Inflammatory macrophage (primary cell): ENCODE measurements at places on chromosomes 3 and 15.

DNA sequence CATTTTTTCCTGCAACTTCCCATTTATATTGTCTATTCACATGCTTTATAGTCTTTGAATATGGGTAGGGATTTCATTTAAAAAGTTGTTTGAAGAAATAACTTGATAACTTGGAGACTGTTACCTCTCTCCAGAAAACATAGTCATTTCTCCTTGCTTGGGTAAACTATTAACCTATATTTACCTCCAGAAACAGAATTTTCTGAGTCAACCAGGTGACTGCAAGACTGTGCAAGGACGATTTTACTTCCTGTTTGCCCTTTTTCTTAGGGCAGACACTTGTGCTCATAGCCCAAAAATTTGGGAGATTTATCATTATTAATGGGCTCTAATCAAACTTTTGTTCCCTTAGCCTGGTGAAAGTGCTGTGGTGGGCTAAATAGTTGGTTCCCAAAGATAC is 14.3 kb upstream of the MOBP start:
- no peak for DNase-seq

DNA sequence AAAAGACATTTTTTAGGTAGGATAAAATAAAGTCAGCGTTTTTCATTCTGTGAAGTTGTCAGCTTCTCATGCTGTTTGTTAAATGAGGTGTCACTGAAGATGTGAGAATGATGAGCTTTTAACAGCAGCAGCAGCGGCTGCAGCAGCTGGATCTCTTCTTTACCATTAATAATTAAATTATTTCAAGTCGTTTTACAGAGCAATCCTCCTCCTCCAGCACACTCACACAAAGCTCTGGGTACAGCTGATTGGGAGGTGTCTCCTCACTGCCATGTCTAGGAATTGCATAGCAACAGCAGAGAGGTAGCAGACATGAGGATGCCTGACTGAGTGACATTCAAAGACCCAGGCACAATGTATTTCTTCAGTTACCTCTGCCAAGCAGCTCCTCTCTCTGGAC is 46.7 kb upstream of the PLAAT1 start:
- DNase-seq: no peak

DNA sequence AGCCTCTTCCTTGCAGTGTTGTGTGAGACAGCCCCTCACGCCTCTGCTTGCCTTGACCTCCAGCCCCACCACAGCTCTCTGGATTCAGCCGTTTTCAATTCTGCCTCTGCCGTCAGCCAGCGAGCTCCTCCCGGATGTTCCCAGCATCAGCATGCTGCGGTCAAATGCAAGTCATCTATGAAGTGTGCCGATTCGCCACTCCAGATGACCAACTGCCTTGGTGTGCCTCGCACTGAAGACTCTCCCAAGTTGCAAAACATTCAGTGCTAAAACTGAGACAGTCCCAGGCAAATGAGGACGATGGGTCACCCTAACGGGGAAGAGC is 30.6 kb upstream of the RASA2 start:
- DNase-seq: no peak

GRCh38 chr3:126034481-126035361 is 49.2 kb downstream of the SLC41A3 start:
- no peak for DNase-seq

DNA sequence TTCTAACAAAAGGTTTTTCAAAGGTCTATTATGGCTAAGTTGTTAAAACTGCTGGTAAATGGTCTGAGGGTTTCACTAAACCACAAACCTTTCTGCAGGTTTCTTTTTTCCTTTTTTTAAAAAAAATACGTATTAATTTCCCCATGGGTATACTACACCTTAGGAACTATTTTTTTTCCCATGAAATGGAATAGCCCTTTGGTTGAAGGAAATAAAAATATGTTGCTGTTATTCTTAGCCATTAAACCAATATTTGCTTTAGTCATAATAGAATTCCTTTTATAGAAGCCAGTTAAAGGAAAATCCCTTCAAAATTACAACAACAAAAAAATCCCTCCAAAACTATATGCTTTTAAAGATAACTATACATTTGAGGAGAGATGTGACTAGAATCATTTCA is 1303.3 kb downstream of the ROBO2 start:
- no peak for DNase-seq

- peak; percentile 36 for DNase-seq
Measured at GRCh38 chr3:14867936-14868570, 49.3 kb downstream of the FGD5 start.

- no peak for DNase-seq
Measured at GRCh38 chr3:25452740-25453139, 24.7 kb downstream of the RARB start.

DNA sequence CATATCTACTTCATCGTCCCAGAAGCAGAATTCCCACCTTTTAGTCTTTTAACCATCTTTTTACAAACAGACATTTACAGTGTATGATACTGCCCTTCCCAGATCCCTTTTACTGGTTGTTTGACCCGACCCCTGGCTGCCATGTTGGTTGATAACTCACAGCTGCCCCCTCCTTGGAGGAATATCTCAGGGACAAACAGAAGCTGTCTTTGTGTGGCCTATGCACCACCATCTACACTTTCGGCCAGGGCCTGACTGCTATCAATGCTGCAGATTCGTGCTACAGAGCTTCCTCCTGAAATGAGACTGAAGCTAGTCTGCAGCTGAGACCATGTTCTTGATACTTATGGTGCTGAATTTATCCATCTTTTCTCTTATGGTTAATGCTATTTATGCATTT is 6.6 kb upstream of the POLQ start:
- no peak for DNase-seq

DNA sequence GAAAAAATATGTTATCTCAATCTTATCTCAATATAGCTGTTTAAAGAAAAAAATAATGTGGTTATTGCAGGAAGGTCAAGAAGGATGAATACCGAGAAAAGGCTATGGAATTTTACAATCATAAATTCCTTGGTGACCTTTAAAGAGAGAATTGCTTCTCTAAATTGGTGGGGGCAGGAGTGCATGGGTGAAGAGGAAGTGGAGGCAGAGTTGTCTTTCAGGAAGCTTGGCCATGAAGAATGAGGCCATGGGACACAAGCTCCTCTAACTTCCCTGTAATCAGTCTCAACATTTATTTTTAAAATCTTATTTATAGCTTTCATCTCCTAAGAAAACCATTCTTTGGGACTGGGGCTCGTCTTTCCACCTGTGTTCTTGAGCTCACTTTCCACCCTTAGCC is 22.4 kb upstream of the ALDH1A2 start:
- peak; percentile 87 for DNase-seq

DNA sequence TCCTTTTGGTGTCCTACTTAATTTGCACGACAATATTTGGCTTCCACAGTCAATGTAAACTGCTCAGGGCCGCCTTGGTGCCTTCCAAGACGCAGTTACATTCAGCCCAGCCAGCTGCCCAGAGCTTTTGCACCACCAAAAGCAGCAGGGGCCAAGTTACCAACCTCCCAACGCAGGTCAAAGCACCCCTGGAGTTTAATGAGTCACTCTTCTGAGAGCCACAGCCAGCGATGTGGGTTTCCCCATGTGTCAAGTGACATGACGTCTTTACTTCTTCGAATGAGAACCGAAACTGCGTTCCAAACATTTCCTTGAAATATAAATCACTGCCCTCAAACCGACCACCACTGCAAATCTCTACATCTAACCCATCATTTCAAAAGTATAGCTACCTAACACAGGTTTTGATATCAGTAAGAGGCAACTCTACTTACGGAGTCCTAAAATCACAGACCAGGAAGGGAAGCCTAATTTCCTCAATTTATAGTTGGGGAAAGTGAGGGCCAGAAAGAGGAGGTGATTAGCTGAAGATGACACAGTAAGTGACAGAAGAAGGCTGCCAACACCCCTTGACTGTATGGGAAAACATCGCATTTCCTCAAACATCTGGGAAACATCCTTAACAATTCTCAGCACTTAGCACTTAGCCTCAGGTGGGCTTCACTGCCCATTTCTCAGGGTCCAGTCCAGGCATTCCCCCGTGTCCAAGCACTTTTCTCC is 24.5 kb downstream of the MB21D2 start:
- peak; percentile 92 for DNase-seq

- DNase-seq: no peak
Measured at GRCh38 chr15:99387421-99388168, 136.3 kb downstream of the LRRC28 start.

DNA sequence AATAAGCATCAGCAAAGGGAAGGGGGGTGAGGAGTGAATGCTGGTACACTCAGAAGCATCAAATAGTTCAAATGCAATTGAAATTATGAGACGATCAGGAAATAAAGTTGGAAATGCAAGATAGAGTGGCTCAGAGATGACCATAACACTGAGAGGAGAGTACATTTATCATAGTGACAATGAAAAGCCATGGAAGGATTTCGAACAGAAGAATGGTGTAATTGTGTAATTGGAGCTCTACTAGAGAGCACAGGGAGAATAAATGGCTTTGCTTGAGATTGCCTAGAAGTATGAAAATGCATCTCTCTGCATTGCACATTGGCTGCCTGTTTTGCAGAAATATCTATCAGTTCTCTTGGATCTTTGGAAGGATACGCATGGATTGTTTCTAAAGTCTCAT is 163.3 kb downstream of the TP63 start:
- DNase-seq: no peak

DNA sequence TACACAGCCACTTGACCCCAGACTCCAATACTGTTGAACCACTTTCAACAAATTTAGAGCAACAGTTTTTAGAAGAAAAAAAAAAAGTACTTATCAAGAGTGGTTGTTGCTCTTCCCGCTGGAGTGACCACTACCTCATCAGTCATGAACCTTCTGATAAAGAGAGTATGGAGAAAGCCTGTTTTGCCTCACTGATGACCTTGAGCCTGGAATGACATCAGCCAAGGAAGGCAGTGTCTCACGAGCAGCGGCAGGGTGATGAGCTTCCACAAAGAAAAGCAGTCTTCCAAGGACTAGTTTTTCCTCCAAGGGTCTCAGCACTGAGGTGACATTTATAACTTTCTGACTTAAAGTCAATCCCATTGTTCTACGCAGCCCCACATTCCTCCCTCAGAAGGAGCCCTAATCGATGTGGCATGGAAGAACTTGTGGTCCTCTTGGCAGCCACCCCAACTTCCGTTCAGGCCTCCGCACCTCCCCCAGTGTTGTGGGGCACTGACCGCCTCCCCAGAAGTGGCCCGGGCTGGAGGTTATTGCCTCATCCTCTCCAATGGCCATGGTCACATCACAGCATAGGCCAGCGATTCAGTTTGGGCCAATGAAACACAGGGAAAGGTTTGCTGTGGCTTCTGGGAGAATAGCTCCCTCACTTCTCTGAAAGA is 1.8 kb upstream of the CYP11A1 start:
- no peak for DNase-seq

DNA sequence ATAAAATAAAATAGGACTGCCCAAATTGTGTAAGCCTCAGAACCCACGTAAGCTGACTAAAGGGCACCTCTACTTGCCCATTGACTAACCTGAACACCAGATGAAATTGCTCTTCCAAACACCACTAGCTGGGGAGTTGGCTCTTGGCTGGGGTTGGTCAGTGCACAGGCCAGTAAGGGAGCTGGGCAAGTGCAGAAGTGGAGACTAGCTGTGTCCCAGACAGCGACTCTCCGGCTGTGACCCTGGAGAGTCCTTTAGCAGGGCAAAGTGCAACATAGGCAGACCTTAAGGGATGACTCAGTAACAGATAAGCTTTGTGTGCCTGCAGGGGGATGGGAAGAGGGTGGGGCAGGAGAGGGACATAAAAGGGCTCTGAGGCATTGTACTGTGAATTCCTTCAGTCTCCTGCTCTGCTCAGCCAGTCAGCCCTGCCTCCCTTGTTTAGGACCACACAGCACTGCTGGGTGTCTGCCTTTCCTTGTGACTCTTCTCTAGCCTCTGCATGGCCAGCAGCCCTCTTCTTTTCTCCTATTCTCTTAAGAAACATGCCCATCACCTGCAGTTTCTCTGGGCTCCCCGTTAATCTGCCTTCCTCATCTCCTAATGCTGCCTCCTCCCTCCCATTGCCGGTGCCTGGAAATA is 13.2 kb downstream of the NR1I2 start:
- DNase-seq: no peak

- DNase-seq: no peak
Measured at GRCh38 chr3:115790759-115791158, 167.4 kb downstream of the GAP43 start.

- DNase-seq: no peak
Measured at GRCh38 chr15:98003518-98003917, 43.0 kb downstream of the ARRDC4 start.
